Colonic mucosa (tissue), 4 donors: ENCODE measurements at places on chromosomes 11 and 22. TPM values are rescaled to one million over a fixed set of nuclear protein-coding genes. Genes with fewer than 3 reads are reported as not detected.

- no peak for DNase-seq
Measured at GRCh38 chr11:100329352-100329751, 357.7 kb upstream of the ARHGAP42 start.

- DNase-seq, result no peak
Measured at GRCh38 chr11:532986-533585, 2.3 kb downstream of the HRAS start.

DNA sequence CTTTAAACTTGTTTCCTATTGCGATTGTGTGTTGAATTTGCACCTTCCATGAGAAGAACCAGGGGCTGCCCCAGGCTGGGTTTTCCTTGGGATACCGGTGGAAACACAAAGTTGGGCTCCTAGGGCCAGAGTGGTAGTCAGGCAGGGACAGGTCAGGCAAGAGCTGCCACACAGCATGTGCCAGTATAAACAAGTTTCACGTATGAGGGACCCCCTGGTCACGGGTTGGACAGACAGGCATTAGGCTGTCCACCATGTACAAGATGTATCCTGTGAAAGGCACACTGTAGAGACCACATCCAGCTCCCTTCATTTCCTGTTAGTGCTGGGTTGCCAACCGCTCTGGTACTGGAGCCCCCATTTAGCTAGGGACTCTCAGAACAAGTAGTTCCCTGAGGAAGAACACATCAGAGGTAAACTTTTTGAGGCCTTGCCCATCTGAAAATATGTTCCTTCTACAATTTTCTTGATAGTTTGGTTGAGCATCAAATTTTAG lies 8.8 kb downstream of the UPB1 start:
- no peak for DNase-seq

- DNase-seq, result no peak
Measured at GRCh38 chr11:27297616-27298015, 65.4 kb downstream of the CCDC34 start.

DNA sequence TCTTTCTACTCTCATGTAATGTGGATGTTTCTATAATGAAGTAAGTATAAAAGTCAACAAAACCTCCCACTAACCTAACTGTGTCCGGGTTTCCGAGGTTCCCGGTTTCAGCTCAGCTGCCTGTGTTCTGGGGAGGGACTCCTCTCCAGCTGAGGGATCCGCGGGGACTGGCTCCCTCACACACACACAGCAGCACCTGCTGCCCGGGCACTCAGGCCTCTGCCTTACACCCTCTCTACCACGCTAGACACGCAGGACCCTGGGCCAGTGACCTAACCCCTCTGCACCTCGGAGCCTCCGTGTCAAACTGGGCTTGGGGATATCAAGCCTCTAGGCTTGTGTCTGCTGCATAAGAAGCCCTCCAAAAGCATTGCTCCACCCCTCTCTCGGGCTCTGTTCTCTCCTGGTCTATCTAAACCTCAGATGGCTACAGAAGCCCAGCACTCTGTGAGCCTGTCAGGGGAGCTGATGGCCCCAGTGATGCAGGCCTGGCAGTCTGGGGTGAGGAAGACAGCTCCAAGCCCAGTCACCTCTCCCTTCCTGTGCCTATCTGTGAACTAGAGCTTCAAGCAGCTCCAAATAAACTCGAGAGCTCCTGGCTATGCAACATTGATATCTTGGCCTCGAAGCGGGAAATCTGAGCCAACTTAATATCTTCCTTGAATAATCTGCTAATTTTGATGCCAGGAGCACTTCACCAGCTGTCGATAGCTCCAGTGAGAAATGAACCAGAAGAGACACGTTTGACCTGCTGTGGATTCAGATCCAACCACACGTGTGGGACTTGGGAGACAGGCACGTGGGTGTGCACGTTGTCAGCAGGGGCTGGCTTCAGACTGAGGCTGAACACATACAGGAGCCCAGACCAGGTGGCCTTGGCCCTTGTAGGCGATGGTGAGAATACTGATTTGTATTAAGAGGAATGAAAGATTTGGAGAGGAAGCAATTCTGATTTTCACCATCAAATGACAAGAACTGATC lies 232.7 kb upstream of the B3GAT1 start:
- DNase-seq, result no peak

- no peak for DNase-seq
Measured at GRCh38 chr11:95725196-95725595, 64.4 kb downstream of the FAM76B start.

The DDX17 gene
- total RNA-seq, result 359 TPM

The C11orf86 gene
- 31.6 TPM for total RNA-seq

The SLC7A4 gene
- 3.9 TPM for total RNA-seq

The NTM gene
- 1.6 TPM for total RNA-seq

The APOL6 gene
- 40.3 TPM for total RNA-seq

GRCh38 chr22:22196018-22196533 lies 48.5 kb upstream of the VPREB1 start:
- DNase-seq, result no peak

DNA sequence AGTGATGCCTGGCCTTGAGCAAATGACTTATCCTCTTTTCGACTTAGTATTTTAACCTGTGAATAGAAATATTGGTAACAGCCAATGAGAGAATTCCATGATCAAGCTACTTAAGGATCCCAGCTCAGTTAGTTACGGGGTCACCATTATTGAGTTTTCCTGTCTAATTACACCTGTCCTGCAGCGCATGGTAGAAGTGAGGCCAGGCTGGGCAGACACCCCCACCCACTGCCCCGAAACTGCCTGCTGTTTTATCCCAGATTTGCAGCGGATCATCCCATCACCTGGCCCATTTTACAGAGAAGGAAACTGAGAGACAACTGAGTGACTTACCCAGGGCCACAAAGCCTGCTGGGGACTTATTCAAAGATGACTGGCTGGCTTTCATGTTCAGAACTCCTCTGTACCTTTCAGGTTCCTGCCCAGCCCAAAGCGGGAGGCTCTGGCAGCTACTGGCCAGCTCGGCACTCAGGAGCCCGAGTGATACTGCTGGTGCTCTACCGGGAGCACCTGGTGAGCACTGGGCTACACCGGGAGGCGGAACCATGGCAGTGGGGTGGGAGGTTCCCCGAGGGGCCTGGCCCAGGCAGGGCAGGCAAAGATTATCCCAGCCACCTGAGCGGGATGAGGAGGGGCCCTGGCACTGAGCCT lies 1.4 kb downstream of the MUS81 start:
- no peak for DNase-seq

DNA sequence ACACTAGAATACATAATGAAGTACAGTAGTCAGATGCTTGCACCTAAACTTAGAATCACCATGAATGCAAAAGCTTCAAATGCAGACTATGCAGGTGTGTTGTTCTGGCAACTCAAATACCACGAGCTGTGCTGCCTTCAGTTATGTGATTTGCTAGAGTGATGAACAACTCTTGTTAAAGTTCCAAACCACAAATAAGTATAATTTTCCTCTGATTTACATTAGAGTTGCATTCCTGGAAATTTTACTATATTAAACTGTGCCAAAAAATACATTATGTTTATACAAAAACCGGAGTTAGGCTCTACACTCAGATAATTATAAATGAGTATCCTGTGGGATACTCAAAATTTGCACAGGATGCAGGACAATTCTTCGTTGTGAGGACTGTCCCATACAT lies 3.0 kb downstream of the TMEM218 start:
- DNase-seq, result no peak

GRCh38 chr11:40290171-40290631 lies 1169.3 kb downstream of the LRRC4C start:
- no peak for DNase-seq

The TRIM48 gene
- total RNA-seq, result not detected

The NRXN2 gene
- 2.2 TPM for total RNA-seq

- DNase-seq, result peak; percentile 63
Measured at GRCh38 chr22:46432164-46433068, 96.9 kb downstream of the TRMU start.

- no peak for DNase-seq
Measured at GRCh38 chr11:27949951-27950738, 157.8 kb downstream of the KIF18A start.

DNA sequence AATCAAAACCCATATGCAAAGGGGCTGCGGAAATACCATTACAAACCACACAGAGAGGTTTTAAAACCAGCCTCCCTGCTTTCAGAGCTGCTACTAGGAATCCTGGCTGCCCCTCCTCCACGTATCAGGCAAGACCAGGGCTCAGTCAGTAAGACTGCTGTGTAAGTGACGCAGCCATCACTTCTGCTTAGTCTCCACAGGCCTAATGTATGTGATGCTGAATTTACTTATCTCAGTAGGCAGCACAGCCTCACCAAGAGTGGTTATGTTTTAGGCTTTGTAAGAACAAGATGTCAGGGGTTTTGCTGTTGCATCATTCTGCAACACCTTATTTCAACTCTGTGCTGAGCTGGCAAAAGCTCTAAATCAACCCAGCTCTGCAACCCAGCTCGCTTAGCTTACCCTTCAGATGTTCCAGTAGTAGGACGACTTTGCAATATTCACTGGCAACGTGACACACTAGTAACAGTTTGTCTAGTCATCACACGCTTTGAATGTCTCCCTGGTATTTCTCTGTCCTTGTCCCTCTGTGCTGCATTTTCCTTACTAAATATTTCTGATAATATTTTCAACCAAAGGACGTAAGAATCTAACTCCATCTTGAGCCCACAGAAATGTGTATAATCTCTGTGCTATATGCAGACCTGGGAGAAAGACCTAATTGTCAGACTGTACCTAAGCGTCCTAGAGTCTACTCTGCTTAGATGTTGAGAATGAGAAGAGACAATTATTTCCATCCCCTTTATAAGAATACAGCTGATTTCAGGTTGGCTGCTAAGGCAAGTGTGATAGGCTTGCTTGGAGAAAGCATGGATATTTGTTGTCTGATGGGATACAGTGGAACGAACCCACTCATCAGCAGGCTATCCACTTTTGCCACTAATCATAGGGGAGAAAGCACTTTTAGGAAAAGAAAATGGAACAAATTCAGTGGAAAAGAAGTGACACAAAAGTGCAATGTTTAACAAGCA lies 72.2 kb downstream of the LARGE2 start:
- DNase-seq, result no peak

The PRG3 gene
- not detected for total RNA-seq

DNA sequence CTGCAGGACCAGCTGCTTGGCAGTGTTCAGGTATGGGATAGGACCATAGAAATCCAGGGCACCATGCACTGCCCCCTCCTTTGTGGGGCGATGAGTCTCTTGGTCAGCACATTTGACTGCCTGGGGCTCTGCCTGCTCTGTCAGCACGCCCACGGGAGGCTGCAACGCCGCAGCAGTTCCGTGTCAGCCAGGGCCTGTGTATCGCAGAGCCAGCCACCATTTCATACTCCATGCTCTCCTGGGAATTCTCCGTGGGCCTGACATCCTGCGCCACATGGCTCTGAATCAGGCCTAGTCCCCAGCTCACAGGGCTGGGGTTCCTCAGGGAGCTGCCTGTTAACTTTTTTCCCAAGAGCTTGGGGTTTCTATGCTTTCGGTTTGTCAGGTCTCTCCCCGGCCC lies 16.9 kb upstream of the RELT start:
- no peak for DNase-seq

DNA sequence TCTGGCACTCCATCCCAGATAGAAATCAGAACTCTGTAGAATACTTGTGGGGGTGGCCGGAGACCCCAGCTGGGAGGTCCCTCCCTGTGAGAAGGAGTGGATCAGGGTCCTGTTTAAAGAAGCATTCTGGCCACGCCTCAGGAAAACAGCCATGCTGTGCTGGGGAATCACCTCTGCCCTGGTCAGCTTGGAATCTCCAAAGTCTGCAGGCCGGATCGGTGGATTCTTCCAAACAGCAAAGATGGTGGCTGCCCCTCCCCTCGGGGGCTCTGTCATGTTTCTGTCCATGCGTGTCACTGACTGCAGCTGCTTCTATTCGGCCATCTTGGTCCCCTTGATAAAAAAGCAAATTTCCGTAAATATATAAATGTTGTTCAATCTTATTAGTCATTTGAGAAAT lies 365.9 kb downstream of the JRKL start:
- no peak for DNase-seq

The TUBA8 gene
- total RNA-seq, result 1.6 TPM

The PITPNB gene
- 51.6 TPM for total RNA-seq

The AGBL2 gene
- total RNA-seq, result 0.74 TPM

DNA sequence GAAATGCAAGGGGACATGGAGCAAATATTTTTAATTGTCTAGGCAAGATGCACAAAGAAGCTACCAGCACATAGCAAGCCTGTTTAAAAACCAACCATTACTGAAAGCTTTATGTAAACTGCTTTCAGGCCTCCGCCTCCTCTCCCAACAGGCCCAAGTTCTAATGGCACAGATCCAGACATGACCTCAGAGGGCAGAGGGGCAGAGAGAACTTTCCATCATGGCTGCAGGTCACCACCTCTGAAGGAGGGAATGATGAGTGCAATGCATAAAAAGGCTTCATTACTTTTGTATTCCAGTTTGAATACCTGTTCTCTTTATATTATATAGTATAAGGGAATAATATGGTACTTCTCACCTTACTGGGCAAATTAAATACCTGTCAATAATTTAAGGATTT lies 15.2 kb downstream of the DDX17 start:
- peak; percentile 82 for DNase-seq

DNA sequence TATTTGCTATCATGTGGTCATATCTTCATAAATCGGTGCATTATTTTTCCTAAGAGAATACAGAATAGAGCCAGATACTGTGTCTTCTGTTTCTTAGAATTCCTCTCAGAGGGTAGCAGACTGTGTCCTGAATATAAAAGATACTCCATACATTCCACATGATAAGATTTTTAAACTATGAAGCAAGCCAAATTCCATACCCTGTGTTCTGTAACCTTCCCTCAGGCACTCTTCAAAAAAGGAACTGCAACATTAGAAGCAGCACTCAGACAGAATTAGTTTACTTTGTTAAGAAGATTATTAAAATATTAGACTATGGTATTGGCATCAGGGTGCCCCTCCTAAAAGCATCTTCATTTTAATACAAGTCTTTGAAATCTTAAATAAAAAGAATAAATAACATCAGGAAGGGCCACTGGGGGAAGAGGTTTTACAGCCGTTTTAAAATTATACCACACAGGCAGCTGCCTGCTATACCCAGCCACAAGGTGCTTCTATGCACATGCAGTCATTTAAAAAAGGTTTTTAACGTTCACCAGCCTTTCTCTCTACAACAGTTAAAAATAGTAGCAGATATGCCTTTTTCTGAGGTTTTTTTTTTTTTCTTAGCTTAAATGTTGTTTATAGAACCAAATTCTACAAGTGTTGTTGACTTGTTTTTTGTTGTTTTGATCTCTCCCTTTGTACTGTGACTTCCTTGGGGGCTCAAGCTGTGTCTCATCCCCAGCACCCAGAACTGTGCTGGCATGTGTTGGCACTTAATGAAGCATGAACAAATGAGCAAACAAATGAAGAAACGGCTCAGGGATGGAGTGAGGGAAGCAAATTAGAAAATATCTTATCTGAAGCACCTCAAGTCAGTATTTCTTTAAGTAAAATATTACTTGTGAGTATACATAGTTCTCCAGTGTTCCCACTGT lies 54.7 kb upstream of the CCDC89 start:
- no peak for DNase-seq
